Memory B cell (primary cell): ENCODE measurements at places on chromosomes 2 and 18.

GRCh38 chr2:241584436-241584835 lies 25.9 kb downstream of the BOK start:
- H3K27me3 ChIP-seq, result no peaks in the 10 kb centered on the region
- no peaks in the 10 kb centered on the region for H3K4me1 ChIP-seq
- no peak overlapping the region for H3K27ac ChIP-seq

DNA sequence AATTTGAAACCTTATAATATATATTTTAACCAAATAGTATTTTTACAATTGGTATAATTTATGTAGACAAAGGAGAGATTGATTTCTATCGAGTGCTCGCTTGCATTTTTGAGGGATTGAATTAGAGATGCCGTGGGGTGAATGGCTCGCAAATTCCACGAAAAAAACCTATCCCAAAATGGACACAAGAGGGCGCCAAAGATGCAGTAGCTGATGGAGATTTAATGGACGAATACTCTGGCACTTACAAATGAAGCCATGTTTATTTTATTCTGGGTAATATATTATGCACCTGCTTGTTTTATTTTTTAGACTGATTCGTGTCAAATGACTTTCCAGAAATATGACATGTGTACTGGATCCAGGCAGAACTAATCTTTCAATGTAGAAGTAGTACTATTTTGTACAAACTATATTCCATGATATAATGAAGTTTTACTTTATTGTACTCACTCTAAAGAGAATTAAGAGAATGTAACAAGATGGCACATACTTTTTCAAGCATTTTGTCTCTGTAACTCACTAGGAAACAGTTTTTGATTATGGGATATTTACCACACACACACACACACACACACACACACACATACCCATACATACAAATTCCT lies 505.4 kb downstream of the PLCL1 start:
- H3K27ac ChIP-seq, result no peak overlapping the region
- H3K27me3 ChIP-seq, result peaks cover 8% of the 10 kb centered on the region
- no peaks in the 10 kb centered on the region for H3K36me3 ChIP-seq
- peaks cover 4% of the 10 kb centered on the region for H3K4me1 ChIP-seq
- no peak overlapping the region for H3K4me3 ChIP-seq

DNA sequence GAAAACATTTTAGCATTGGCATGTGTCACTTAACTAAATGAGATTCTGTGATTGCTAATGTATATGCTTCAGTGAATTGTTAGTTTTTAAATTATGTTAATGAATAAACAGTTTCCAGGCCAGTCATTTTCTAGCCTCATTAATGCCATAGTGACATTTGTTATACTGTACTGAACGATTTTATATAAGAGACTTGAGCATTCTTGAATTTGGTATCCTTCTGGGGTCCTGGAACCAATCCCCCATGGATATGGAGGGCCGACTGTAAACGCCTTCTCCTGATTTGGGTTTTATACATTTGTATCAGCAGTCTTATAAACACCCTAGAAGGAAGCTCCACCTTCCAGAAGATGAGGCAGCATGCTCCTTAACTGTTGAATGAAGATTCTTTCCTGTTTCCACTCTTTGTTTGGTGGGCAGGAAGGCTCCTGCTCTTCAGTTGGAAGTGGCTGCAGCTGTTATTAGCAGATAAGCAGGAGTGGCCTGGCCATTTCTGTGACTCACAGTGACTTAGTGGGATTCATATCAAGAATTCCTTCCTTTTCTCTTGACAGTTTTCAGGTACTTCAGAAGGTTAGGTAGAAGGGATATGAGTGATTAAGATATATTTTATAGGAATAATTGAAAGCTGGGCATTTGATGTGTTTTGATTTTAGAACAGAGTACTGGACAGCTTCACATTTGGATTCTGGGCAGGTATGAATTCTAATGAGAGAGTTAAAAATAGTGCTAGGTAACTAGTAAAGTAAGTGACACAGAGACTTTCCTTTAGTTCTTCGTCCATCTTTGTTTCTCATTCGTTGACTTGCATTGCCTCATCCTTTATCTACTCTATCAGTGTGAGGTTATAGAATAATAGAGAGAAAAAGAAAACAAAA lies 124.9 kb downstream of the PLCL1 start:
- no peaks in the 10 kb centered on the region for H3K4me1 ChIP-seq
- no peaks in the 10 kb centered on the region for H3K27me3 ChIP-seq
- DNase-seq, result no peak
- no peaks in the 10 kb centered on the region for H3K36me3 ChIP-seq
- H3K4me3 ChIP-seq, result no peak overlapping the region

GRCh38 chr18:49591271-49591670 lies 29.4 kb downstream of the LIPG start:
- no peak for DNase-seq
- H3K4me1 ChIP-seq, result no peaks in the 10 kb centered on the region
- H3K27ac ChIP-seq, result no peak overlapping the region
- peaks cover 12% of the 10 kb centered on the region for H3K27me3 ChIP-seq
- no peak overlapping the region for H3K4me3 ChIP-seq
- H3K36me3 ChIP-seq, result no peaks in the 10 kb centered on the region

DNA sequence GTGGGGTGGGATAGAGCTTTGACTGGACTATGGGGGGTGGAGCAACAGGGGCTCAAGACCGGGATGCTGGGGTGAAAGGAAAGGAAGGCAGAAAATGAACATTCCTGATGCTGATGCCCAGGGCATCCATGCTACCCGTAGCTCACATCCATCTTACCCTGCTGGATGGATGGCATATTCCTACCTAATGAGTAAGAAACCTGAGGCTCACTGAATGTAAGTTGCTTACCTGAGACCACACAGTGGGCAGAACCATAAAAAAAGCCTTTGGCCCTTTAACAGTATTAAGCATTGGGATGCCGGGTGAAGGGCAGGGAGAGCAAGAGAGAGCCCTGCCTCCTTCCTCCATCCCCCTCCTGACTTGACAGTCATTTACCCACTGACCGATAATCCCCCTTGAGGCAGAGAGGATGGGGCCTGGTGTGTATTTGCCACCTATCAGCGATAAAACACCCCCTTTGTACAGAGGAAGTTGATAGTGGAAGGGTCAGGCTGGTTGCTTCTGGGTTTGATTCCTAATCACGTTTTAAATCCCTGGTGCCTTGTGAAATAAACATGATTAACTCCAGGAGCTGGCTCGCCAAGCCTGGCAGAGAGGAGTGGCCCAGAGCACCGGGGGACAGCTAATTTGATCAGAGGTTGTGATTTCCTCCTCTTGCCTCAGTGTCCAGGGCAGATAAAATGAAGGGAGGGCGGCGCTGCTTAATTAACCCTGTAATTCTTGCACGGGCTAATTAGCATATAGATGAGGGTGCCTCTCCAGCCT lies 105.9 kb upstream of the HS6ST1 start:
- H3K4me3 ChIP-seq, result no peak overlapping the region
- no peak for DNase-seq
- peaks cover 9% of the 10 kb centered on the region for H3K27me3 ChIP-seq

GRCh38 chr18:12640881-12641200 lies 17.1 kb downstream of the SPIRE1 start:
- no peaks in the 10 kb centered on the region for H3K36me3 ChIP-seq
- H3K27ac ChIP-seq, result no peak overlapping the region
- no peaks in the 10 kb centered on the region for H3K4me1 ChIP-seq
- H3K4me3 ChIP-seq, result no peak overlapping the region
- no peak for DNase-seq
- H3K27me3 ChIP-seq, result peaks cover 6% of the 10 kb centered on the region

- H3K36me3 ChIP-seq, result no peaks in the 10 kb centered on the region
- DNase-seq, result no peak
- peaks cover 2% of the 10 kb centered on the region for H3K27me3 ChIP-seq
- no peaks in the 10 kb centered on the region for H3K4me1 ChIP-seq
- no peak overlapping the region for H3K4me3 ChIP-seq
Measured at GRCh38 chr18:11859282-11859830, 8.1 kb downstream of the CHMP1B start.

- H3K36me3 ChIP-seq, result peaks cover 3% of the 10 kb centered on the region
- H3K4me3 ChIP-seq, result no peak overlapping the region
- H3K27me3 ChIP-seq, result no peaks in the 10 kb centered on the region
- no peak for DNase-seq
- peaks cover 16% of the 10 kb centered on the region for H3K4me1 ChIP-seq
- no peak overlapping the region for H3K27ac ChIP-seq
Measured at GRCh38 chr2:55029098-55029497, 21.2 kb downstream of the RTN4 start.

GRCh38 chr2:198710562-198710961 lies 747.2 kb downstream of the SATB2 start:
- peaks cover 2% of the 10 kb centered on the region for H3K27me3 ChIP-seq
- H3K36me3 ChIP-seq, result no peaks in the 10 kb centered on the region
- H3K4me3 ChIP-seq, result no peak overlapping the region
- H3K4me1 ChIP-seq, result no peaks in the 10 kb centered on the region
- DNase-seq, result no peak

DNA sequence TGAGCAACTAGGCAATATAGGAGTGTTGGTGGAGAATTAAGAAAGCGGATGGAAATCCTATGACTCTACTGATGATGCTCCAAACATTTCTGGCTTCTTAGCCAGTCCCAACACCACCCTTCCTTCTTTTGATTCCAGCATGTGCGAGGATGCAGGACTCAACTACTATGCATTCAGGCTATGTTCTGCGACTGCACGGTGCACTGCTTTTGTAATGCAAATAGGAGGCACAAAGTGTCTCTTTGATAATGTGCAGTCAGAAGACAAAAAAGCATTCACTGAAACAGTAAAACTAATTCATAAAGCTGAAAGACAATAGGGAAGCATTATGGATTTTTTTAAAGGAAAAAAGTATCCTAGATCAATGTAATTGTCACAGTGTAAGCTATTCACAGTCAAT lies 106.7 kb downstream of the MEIS1 start:
- H3K27ac ChIP-seq, result no peak overlapping the region
- no peaks in the 10 kb centered on the region for H3K4me1 ChIP-seq
- no peak overlapping the region for H3K4me3 ChIP-seq
- peaks cover 6% of the 10 kb centered on the region for H3K27me3 ChIP-seq
- no peaks in the 10 kb centered on the region for H3K36me3 ChIP-seq
- no peak for DNase-seq

GRCh38 chr2:3079959-3080948 lies 297.4 kb downstream of the EIPR1 start:
- H3K4me3 ChIP-seq, result no peak overlapping the region
- H3K27ac ChIP-seq, result no peak overlapping the region
- H3K36me3 ChIP-seq, result peaks cover 2% of the 10 kb centered on the region

GRCh38 chr2:2455151-2455550 lies 124.1 kb upstream of the MYT1L start:
- H3K27me3 ChIP-seq, result peaks cover 1% of the 10 kb centered on the region
- no peaks in the 10 kb centered on the region for H3K36me3 ChIP-seq
- no peak overlapping the region for H3K4me3 ChIP-seq
- H3K27ac ChIP-seq, result no peak overlapping the region

DNA sequence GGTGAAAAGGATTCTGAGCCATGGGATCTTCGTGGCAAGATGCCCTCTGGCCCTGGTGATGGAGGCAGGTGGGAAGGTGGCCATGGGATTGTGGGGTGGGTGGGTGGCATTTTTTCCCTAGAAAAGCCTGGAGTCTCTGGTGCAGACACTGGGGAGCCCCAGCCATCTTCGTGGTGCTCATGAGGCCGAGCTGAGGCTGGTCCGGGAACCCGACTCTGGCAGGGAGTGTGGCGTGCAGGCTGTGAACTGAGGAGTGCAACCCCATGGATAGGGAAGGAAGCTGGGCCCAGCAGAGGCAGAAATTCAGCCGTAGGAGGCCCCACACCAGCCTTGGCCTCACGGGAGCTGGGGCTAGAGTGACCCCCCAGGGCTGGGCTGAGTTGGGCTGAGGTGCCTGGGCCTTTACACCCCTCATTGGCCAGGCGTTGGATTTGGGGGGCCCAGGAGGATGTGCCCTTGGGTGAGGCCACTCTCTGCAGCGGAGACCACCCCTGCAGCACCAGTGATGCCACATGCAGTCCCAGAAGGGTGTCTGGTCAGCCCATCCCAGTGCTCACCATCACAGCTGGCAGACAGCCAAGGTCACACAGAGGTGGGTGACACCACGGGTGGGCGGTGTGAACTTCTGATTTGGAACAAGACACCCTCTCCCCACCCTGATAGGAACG lies 115.6 kb upstream of the HDAC4 start:
- H3K4me1 ChIP-seq, result no peaks in the 10 kb centered on the region
- no peaks in the 10 kb centered on the region for H3K36me3 ChIP-seq
- no peak overlapping the region for H3K27ac ChIP-seq
- no peak overlapping the region for H3K4me3 ChIP-seq
- DNase-seq, result no peak

- no peak overlapping the region for H3K4me3 ChIP-seq
- H3K36me3 ChIP-seq, result peaks cover 6% of the 10 kb centered on the region
Measured at GRCh38 chr2:174051741-174052583, 86.8 kb upstream of the SP3 start.

DNA sequence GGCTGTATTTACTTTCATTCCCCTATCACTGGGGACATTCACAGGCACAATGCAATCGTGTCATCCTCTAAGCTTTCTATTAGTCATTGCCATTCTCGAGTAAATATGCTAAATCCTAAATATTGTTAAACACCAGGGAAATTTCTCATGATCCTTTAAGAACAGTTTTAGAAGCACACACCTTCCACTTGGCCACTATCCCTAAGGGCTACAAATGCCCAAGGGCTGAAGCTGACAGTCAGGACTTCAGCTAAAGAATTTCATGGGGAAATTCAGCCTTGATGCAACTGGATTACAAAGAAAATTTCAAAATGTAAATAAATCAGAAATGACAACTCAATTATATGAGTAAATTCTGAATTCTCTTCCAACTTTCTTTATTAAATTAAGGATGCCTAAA lies 163.1 kb upstream of the PID1 start:
- H3K27ac ChIP-seq, result no peak overlapping the region
- DNase-seq, result no peak
- H3K27me3 ChIP-seq, result no peaks in the 10 kb centered on the region
- no peak overlapping the region for H3K4me3 ChIP-seq
- H3K36me3 ChIP-seq, result no peaks in the 10 kb centered on the region
- no peaks in the 10 kb centered on the region for H3K4me1 ChIP-seq

DNA sequence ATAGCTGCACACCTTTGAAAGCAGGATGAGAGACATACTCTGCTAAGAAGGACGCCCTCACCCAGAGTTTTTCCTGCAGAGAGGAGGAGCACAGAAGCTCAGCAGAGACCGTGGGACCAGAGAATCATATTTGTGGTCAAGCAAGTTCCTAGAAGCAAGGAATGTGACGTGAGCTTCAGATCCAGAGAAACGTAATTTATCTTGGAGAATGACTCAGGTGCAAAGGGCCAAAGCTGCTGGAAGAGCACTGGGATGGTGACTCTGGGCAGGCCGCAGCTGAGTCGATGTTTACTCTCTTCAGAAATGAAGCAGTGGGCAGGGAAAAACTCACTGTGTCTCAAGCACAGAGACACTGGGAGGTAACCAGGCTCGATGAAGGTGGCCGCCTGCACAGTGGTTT lies 50.1 kb upstream of the IGFBP2 start:
- no peak overlapping the region for H3K27ac ChIP-seq
- DNase-seq, result no peak
- no peaks in the 10 kb centered on the region for H3K4me1 ChIP-seq
- H3K4me3 ChIP-seq, result no peak overlapping the region
- peaks cover 14% of the 10 kb centered on the region for H3K27me3 ChIP-seq

DNA sequence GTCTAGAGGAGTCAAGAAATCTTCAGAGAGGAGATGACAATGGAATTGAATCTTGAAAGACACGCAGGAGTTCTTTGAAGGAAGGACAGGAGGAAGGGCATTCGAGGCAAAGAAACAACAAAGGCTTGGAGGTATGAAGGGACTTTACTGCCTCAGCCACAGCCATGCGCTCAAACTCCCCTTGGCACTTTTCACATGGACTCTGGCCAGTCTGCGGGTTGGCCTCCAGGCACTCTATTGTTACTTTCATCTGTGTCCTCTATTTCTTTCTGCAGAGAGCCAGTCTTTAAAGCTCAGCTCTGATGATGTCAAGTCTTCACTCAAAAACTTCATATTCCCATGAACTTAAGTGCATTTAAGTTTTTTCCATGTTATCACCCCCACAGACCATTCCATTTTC lies 95.4 kb downstream of the ZAP70 start:
- H3K27me3 ChIP-seq, result no peaks in the 10 kb centered on the region
- no peak overlapping the region for H3K27ac ChIP-seq
- H3K4me1 ChIP-seq, result peaks cover 3% of the 10 kb centered on the region
- DNase-seq, result no peak
- peaks cover 22% of the 10 kb centered on the region for H3K36me3 ChIP-seq
- no peak overlapping the region for H3K4me3 ChIP-seq
